Fibroblast of the aortic adventitia (primary cell): ENCODE measurements at places on chromosomes 5 and 9.

GRCh38 chr9:92253656-92254055 is 39.8 kb downstream of the IARS1 start:
- no peak for DNase-seq

- DNase-seq, result no peak
These were observed 735 bp downstream of the ECPAS start for GRCh38 chr9:111483439-111483857.

DNA sequence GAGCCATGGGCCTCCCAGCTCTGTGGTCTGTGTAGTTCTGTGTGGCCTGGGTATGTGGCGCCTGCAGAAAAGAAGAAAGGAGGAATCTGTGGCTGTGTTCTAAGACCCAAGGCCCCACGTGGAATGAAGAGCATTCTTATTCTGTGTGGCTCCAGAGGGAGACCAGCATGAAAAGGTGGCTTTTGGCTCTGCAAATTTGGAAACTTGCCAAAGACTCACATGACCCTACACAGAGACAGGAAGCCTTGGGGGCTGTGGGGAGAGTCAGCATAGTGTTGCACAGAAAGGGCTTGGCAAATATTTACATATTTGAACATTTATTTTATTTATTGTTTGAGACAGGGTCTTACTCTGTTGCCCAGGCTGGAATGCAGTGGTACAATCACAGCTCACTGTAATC is 193.3 kb downstream of the TMEM38B start:
- no peak for DNase-seq

- no peak for DNase-seq
These were observed 165.9 kb upstream of the OTULINL start for GRCh38 chr5:14415698-14416074.

- DNase-seq, result peak; percentile 88
These were observed 38.8 kb downstream of the ITGA2 start for GRCh38 chr5:53027913-53028312.

- DNase-seq, result peak; percentile 10
These were observed 585.5 kb downstream of the TLE1 start for GRCh38 chr9:81103597-81104471.

DNA sequence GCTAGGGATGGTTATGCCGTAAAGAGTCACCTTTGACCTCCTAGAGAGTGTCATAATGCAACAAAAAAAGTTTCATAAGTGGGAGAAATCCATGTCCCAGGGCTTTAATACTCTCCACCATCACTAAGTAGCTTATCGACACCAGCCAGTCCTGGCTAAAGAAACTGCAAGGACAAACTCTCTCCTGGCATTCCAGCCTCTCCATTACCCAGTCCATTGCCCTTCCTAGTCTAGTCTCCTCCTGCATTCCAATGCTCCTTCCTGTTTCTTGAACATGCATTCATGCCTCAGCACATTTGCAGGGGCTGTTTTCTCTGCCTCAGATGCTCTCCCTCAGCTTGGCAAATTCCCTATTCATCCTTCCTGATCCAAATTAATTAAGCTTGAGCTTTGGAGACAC is 364.1 kb downstream of the BRINP1 start:
- DNase-seq, result no peak

- DNase-seq, result no peak
These were observed 241.0 kb downstream of the EBF1 start for GRCh38 chr5:158858746-158859145.

DNA sequence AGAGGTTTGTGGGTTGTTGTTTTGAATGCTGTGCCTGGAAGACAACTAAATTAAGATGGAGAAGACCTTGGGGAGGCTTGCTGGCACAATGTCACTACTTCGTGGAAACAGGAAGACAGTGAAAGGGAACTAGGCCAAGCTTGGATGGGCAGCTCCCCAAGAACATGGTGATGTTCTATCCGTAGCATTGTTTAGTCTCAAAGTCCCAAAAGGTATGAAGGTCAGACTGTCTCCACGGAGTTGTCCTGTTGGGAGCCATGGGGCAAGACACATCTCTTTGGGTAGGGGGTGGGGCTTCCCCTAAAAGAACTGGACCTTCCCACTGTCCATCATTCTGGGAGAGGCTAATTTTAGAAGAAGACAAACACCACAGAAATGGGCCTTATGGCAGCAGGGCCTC is 140.5 kb downstream of the ENTREP1 start:
- DNase-seq, result peak; percentile 10

GRCh38 chr5:170302653-170303501 is 5.3 kb upstream of the LCP2 start:
- DNase-seq, result no peak

GRCh38 chr5:73229271-73229670 is 56.3 kb downstream of the TMEM174 start:
- DNase-seq, result peak; percentile 72

DNA sequence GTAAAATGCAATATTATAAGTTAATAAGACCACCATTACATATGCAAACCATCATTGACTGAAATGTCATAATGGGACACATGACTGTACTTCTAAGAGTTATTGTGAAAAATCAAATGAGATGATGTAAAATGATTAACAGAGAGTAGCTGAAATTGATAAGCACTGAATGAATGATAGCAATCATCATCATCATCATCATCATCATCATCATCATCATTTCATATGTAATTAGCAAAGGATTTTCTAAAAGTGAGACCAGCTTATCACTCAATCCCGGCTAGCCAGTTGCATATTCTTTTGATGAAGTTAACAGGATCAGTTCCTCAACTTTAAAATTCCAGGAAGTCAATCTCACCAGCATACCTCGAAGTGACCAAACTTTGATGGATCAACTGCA is 650.3 kb upstream of the KLF4 start:
- no peak for DNase-seq

DNA sequence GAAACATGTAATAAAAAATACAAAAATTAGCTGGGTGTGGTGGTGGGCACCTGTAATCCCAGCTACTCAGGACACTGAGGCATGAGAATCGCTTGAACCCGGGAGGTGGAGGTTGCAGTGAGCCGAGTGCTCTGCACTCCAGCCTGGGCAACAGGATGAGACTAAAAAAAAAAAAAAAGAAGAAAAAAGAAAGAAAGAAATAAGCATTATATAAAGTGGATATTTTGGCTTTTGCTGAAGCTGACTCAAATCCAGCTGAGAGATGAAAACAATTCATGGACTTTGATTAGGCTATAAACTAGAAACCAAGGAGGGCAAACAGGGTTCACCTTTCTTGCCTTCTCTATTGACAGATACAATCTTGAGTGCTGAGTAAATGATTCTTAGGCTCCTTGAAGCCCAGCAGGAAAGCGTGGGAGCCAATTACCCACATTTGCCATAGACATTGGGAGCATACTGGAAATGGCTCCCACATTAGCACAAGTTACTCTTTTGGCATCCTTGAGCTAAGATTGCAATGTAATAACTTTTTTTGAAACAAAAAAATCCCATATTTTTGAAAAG is 2.4 kb upstream of the BTF3 start:
- DNase-seq, result no peak

- DNase-seq, result no peak
These were observed 124.7 kb upstream of the SEMA6A start for GRCh38 chr5:116699332-116699731.

- DNase-seq, result no peak
These were observed 13.0 kb upstream of the SETX start for GRCh38 chr9:132367613-132368313.

DNA sequence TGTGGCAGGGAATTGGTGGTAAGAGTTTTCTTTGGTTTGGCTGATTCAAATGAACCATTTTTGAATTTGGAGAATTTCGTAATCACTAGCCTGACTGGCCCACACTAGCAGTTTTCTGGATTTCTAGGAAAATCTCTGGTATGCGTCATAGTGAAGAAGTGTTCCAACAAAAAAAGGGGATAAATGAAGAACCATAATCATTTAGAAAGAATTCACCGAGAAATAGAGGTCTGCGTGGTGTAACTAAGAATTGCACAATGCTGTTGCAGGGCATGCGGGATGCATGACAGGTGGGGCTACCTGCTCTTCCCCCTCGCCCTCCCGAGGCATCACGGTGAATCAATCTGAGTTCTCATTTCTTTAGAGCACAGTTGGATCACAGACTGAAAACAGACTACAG is 232.3 kb upstream of the PAPPA start:
- DNase-seq, result peak; percentile 92

- no peak for DNase-seq
These were observed 64.7 kb upstream of the LARP1 start for GRCh38 chr5:154690488-154690887.

DNA sequence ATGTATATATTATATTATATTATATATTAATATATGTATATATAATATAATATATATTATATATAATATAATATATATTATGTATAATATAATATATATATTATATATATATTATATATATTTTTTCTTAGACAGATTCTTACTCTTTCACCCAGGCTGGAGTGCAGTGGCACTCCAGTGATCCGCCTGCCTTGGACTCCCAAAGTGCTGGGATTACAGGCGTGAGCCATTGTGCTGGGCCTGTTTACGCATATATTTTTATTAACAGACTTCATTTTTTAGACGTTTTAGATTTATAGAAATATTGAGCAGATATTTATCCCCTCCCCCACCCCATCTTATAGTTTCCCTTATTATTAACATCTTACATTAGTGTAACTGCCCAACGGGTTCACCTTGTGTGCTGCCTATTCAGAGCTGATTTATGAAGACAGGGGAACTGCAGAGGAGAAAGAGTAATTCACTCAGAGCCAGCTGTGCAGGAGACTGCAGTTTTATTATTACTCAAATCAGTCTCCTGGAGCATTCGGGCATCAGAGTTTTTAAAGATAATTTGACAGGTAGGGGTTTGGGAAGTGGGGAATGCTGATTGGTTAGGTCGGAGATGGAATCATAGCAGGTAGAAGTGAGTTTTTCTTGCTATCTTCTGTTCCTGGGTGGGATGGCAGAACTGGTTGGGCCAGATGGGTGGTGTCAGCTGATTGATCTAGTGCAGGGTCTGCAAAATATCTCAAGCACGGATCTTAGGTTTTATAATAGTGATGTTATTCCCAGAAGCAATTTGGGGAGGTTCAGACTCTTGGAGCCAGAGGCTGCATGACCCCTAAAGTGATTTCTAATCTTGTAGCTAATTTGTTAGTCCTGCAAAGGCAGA is 93.4 kb downstream of the UNC13B start:
- DNase-seq, result no peak

- no peak for DNase-seq
These were observed at the start of gene PCDHA8 for GRCh38 chr5:140840978-140841962. PCDHA8 (plus strand) TSS chr5:140841187; CDS start chr5:140841322, 135 bp downstream.

DNA sequence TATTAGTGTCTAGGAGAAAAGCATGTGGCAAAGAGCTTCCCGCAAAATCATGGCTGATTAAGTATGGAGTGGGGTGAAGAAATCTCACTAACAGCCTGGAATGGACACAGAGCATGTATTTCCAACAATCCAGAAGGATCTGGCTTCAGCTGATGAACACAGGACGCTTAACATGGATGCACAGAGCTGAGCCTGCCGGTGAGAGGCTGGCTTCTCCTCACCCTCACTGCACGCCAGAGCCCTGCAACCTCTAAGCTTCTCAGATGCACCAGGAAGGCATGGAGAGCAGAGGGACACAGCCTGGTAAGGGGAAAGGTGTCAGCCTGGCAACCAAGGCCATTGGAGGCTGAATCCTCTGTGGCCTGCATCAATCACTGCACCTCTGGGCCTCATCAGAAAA is 298.5 kb downstream of the TRIM32 start:
- no peak for DNase-seq

DNA sequence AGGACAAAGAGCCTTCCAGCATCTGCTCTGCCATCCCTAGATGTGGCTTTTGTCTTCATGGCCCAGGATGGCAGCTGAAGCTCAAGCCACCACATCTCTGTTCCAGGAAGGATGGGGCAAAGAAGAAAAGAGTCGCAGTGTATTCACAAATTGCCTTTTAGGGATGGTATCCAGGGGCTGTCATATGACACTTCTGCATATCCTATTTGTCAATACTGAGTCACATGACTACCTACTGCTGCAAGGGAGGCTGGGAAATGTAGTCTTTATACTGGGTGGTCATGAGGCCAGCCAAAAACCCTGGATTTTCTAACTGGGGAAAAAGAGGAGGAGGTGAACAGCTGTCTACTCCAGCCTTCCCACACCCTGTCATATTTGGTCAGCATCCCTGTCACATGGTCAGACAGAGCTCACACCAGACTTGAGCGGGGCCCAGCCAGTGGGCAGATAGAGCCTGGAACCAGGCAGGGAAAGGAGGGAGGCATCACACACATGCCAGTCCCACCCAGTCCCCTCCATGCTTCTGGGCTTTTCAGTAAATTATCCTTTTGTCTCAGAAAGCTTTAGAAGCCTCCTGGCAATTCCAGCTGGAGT is 52.0 kb downstream of the OLFM1 start:
- no peak for DNase-seq

- DNase-seq, result peak; percentile 83
These were observed 63.1 kb downstream of the TMOD1 start for GRCh38 chr9:97564291-97565175.

DNA sequence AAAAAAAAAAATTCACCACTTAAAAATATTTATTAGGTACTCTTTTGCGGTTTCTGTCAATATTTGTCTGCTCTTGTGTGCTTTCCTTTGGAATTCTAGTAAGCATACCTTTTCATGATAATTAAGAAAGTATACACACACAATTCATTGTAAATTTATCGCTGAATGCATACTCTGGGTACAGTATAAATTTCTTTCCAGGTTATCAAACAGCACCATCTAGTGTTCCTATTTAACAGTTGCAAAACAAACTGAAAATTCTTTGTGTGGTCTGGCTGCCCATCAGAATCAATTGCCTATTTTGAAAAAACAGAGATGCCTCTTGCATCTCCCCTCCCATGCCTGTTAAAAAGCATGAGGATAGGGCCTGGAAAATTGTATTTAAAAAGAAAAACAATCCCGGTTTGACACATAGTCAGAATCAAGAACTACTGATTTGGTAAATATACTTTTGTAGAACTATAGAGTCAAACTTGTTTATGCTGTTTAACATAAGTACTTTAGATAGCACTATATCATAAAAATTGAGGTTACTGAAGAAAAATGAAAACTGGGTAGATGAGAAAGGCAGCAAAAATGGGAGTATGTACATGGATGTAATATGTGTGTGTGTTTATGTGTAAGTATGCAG is 16.2 kb downstream of the PGGT1B start:
- DNase-seq, result peak; percentile 60

DNA sequence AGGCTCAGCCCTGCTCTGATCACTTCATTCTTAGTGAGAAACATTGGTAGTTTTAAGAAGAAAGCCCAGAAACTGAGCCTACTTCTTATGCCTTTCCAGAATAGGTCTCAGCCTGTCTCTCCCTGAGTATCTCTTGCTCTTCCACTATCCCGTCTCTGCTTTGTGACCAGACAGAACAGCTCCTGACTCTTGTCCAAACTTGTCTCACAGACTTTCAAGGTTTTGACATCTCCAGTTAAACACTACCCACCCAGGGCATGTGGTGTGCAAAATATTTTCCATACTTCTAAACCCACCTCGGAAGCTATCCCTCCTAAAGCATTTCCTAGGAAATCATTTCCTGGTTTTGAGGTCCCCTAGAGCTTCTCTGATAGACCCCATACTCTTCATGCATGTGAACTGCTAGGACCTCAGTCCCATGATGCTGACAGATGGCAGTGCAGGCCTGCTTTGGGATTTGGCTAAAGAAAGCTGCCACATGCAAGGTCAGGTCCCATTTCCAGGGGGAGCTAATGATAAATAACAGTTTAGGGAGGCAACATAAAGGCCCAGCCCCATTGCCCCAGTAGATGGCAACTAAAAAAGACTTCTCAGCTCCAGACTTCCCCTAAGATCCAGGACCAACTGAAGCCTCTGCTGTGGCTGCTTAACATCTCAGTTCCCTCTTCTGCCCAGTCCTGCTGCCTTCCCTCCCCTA is 211.5 kb downstream of the MED10 start:
- no peak for DNase-seq

GRCh38 chr5:1470762-1471211 is 25.5 kb upstream of the SLC6A3 start:
- DNase-seq, result no peak

- DNase-seq, result no peak
These were observed 68.2 kb downstream of the MELK start for GRCh38 chr9:36640771-36641381.
